ENCODE measurements at places on chromosomes 13 and 19.

DNA sequence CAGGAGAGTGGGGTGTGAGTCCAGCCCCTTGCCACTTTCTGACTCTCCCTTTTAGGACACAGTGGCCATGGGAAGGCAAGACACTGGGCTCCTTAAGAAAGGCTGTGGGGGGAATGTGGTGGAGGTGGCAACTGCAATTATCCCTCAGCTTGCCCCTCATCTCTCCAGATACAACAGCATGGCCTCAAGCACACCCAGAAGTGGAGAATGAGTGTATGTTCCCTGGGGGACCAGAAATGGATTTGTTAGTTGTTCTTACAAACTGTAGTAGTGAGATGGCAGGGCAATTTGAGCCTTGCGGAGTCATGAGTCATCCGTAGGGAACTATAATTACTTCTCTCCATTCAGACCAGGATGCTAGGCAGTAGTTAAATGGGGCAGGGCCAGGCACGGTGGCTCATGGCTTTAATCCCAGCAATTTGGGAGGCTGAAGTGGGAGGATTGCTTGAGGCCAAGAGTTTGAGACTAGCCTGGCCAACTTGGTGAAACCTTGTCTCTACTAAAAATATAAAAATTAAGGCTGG, 25.6 kb upstream of the CXCL17 start:
- DNase-seq = no peak

GRCh38 chr19:12837225-12837624, 1.1 kb upstream of the MAST1 start:
- DNase-seq = no peak

DNA sequence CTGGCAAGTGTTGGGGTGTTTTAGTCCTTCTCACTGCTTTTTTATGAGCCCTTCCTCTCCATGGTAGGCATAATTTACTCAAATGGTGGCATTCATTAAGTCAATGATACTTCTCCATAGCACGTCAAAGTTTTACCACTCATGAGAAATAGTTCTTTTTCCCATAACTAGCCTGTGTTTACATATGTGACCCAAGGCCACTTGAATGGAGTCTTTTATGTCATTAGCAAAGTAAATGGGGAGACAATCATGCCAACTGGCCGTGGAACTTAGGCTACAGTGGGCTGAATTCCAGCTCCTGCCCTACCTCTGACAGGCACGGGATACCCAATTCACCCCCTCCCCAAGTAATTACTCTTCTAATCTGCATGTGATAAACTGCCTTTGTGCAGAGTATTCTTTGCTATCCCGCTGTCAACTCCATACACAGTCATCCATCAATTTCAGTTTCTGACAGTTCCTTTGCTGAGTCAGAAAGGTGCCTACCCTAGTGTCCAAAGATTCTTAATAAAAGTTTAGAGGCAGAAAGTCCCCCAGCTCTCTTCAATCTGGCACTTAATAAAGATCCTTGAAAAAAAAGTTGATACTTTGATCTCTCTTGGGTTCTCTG, 16.9 kb downstream of the PROSER1 start:
- no peak for DNase-seq

- DNase-seq = no peak
Measured at GRCh38 chr13:52706081-52706480, 33.5 kb downstream of the CNMD start.

DNA sequence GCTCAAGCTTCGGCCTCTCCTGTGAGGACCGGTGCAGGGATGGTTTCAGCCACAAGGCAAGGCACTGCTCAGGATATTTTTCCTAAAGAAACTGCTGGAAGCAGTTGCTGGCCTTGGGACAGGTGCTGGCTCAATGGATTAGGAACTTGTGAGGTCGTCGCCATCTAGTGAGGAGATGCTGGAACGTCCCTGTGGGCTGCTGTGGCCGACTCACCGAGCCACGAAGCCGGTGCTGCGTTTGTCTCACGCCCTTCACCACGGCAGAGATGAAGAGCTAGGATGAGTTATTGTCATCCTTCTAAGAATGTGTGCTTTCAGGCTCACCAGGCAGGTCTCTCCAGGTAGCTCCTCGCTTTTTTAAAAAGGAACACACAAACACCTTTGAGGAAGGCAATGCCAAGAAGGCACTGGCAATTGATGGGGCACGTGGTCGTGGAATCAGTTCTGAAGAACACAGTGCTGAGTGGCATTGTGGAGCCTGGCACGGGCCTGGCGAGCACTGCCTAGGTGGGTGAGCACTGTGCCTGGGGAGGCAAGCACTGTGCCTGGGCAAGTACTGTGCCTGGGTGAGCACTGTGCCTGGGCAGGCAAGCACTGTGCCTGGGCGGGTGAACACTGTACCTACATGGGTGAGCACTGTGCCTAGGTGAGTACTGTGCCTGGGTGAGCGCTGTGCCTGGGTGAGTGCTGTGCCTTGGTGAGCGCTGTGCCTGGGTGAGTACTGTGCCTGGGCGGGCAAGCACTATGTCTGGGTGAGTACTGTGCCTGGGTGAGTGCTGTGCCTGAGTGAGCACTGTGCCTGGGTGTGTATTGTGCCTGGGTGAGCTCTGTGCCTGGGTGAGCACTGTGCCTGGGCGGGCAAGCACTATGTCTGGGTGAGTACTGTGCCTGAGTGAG, 140.4 kb downstream of the TEX29 start:
- no peak for DNase-seq

DNA sequence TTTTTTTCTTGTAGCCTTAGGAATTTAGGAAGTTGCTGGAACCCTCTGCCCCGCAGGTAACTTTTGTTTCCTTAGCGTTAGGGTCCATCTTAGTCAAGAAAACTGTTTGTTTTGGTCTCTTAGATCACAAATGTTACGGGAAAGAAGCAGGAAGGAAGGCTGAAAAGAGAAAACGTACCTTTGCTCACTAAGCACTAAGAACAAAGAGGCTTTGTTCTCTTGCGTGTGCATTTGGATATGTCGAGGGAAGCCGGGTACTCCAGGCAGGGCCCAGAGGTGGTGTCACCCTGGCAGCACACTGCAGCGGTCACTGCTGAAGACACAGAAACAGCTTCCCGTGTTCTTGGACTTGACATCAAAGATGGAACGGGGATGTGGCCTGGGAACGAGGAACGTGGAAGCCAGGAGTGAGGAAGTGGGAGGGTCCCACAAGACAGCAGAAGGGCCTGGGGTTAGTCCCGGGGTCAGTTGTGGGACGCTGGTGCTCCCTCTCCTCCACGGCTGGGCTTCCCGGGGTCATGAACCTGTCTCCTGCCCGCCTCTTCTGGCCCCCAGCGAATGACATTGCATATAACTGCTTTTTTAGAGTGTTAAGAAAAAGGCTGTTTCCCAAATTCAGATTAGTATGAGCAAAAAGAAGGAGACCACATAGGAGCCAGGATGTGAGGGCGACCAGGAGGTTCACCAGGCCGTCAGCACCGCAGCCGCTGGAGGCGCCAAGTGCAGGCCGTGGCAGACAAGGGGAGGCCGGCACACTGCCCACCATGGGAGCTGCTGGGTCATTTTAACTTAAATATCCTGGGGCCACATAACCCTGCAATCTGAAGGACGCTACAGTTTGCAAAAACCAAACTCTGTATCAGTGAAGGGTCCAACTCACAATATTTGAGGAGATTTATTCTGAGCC, 31.6 kb downstream of the ATP11A start:
- DNase-seq = no peak

DNA sequence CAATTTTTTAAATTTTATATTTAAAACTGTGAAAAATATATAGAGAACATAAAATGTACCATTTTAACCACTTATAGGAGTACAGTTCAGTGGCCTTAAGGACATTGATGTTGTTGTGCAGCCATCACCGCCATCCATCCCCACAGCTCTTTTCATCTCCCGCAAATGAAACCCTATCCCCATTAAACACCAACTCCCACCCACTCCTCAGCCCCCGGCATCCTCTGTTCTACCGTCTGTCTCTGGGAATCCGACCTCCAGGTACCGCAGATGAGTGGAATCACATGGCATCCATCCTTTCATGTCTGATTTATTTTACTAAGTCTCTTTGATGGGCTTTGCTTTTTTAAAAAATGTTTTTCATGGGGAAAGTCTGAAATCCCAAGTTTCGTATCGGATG, 23.8 kb upstream of the SMIM17 start:
- no peak for DNase-seq

GRCh38 chr19:54422136-54422535, 6.9 kb downstream of the TTYH1 start:
- DNase-seq = no peak

GRCh38 chr19:7817801-7818200, 12.2 kb upstream of the EVI5L start:
- DNase-seq = no peak

- DNase-seq = peak; percentile 52
Measured at GRCh38 chr19:41298348-41298964, 11.5 kb upstream of the CCDC97 start.

DNA sequence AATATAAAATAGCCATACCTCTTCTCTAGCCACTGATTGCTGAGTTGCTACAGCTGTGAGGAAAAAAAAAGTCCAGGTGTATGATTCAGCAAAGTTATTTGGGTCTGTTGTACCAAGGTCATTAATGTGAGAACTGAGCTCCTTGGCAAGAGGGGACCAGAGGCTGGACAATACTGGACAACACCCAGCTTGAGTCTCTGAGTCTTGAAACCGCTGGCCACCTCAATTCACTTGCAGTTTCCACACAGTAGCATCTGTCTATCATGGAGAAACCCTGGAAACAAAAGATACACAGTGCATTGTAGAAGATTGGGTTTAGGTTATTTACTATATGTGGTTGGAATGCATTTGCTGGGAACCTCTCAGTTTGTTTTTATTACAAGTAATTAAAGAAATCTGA, 60.4 kb downstream of the WDFY2 start:
- DNase-seq = no peak

DNA sequence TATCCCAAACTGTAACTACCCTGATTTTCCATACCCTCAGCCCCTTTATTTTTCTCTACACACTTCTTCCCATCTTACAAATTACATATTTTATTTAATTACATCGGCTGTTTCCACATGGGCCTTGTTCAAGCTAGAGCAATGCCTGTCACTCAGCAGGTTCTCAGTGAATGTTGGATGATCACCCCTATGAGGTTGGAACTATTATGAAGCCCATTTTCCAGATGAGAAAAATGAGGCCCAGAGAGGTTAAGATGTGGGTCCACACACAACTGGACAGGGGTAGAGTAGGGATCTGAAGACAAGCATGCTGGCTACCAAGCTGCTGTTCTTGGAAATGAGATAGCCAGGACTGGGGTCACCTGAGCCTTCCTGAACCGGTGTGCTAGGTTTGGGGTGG, 10.0 kb downstream of the MAG start:
- no peak for DNase-seq

DNA sequence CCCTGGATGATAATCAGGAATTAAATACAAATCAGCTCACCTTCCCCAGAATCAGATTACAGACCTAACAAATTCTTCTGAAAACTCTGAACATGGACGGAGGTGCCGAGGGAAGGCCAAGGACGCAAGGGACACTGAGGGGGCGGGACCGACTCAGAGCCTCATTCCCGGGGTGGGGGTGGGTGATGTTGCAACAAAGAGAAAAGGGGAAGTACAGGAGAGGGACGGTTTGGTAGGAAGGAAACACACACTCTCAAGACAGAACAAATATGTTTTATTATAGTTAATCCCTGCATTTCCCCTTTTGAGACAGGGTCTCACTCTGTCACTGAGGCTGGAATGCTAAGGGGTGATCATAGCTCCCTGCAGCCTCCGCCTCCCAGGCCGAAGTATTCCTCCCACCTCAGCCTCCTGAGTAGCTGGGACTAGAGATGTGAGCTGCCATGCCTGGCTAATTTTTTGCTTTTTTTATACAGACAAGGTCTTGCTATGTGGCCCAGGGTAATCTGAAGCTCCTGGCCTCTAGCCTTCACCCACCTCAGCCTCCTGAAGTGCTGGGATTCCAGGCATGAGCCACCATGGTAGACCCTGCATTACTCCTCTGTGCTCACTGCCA, 786 bp upstream of the LILRA2 start:
- DNase-seq = no peak

GRCh38 chr13:58704953-58705352, 1073.4 kb downstream of the PCDH17 start:
- DNase-seq = no peak

- no peak for DNase-seq
Measured at GRCh38 chr13:77389625-77390000, 62.7 kb upstream of the MYCBP2 start.

DNA sequence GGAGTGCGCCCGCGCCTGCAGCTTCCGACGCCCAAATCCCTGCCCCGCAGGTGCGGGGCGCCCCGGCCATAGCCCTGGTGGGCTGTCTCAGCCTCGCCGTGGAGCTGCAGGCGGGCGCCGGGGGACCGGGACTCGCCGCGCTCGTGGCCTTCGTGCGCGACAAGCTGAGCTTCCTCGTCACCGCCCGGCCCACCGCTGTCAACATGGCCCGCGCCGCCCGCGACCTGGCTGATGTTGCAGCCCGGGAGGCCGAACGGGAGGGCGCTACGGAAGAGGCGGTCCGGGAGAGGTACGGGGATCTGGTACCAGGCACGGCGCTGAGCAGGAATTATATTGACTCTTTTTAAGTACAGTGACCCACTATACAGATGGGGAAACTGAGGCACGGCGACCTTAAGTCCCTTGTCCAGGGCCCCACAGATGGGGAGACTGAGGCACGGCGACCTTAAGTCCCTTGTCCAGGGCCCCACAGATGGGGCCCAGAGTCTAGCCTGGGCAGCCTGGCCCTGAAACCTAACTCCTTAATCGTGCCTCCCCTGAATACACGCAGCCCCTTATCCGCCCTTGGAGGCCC, 586 bp downstream of the MRI1 start:
- DNase-seq = peak; percentile 59

GRCh38 chr13:94933936-94934335, 221.6 kb upstream of the SOX21 start:
- no peak for DNase-seq

DNA sequence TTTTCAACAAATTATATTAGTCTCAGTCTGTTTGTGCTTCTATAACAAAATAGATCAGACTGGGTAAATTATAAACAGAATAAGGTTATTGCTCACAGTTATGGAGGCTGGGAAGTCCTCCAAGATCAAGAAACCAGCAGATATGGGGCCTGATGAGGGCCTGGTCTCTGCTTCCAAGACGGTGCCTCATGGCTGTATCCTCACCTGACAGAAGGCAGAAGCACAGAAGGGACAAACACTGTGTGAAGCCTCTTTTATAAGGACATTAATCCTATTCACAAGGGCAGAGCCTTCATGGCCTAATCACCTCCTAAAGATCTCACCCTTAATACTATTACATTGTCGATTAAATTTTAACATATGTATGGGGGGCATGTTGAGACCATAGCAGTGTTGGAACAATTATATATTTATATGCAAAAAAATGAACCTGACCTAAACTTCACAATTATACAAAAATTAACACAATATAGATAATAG, 12.7 kb downstream of the F10 start:
- DNase-seq = no peak

DNA sequence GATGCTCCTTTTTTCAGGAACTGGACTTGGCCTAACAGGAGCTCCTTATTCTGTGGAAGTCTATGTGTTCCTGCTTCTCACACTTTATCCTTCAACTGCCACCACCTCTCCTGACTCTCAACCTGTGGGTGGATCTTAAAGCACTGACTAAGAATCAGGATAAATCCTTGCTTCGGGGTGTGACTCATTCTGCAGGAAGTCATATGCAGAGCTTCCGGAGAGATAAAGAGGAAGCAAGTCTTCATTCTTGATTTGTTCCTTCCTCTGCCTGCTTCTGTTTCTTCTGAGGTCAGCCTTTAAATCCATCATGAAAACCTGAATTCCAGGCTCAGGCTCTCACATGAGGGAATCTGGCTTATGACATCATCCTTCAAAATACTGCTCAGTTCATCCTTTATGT, 137.1 kb upstream of the ATXN8OS start:
- DNase-seq = no peak
